ENCODE measurements at places on chromosomes 11 and 22.

DNA sequence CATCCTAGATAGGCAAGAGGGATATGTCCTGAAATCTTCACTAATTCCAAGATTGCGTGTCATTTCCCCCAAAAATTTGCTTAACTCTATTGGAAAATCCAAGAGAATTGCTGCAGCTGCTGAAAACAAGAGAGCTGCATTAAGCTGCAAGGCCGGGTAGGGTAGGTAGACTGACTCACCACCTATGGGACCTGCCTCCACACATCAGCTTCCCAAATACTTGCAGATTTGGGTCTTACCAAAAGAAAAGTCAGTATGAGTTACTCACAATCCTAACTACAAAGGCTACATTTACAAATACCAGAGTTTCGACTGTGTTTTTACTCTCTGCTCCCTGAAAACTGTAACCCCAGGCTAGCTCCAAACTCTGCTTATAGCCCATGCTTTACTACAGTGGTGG, 142.5 kb upstream of the TEAD1 start:
- no peak overlapping the region for H3K4me3 ChIP-seq
- DNase-seq: no peak

DNA sequence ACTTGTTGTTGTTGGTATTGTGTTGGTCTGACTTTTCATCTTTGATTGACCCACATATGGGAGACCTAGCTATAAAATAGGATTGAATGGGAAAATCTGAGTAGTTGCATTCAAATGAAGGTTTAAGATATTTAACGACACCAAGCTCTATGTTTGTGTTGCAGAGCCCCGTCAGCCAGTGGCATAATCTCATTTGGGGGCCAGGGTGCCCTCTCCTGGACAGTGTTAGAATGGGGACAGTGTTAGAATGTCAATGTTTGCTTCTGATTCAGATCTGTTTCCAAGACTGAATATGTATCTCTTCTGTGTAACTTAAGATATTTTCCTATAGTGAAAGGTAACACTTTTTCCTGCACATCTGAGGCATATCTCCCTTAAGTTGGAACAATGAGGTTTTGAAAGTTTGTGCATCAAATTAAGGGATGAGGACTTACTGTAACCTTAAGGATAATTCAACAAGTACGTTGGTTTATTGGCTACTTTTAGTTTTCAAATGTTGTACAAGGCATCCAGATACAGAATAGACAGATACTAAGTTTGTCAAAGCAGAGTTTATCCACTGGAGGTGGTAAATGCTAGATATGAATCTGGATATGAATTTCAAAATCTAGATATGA, 5.3 kb upstream of the OR52M1 start:
- H3K36me3 ChIP-seq: no peaks in the 10 kb centered on the region
- no peaks in the 10 kb centered on the region for H3K4me1 ChIP-seq
- H3K27ac ChIP-seq: no peak overlapping the region

GRCh38 chr11:70099578-70100279, 21.6 kb downstream of the ANO1 start:
- H3K27ac ChIP-seq: no peak overlapping the region
- H3K4me3 ChIP-seq: no peak overlapping the region
- peaks cover 19% of the 10 kb centered on the region for H3K27me3 ChIP-seq
- H3K36me3 ChIP-seq: no peaks in the 10 kb centered on the region

- H3K36me3 ChIP-seq: no peaks in the 10 kb centered on the region
- H3K27ac ChIP-seq: no peak overlapping the region
- no peak for DNase-seq
- H3K4me1 ChIP-seq: no peaks in the 10 kb centered on the region
- H3K27me3 ChIP-seq: peaks cover 66% of the 10 kb centered on the region
- no peak overlapping the region for H3K4me3 ChIP-seq
Measured at GRCh38 chr11:69928975-69929374, 109.8 kb upstream of the FGF3 start.

DNA sequence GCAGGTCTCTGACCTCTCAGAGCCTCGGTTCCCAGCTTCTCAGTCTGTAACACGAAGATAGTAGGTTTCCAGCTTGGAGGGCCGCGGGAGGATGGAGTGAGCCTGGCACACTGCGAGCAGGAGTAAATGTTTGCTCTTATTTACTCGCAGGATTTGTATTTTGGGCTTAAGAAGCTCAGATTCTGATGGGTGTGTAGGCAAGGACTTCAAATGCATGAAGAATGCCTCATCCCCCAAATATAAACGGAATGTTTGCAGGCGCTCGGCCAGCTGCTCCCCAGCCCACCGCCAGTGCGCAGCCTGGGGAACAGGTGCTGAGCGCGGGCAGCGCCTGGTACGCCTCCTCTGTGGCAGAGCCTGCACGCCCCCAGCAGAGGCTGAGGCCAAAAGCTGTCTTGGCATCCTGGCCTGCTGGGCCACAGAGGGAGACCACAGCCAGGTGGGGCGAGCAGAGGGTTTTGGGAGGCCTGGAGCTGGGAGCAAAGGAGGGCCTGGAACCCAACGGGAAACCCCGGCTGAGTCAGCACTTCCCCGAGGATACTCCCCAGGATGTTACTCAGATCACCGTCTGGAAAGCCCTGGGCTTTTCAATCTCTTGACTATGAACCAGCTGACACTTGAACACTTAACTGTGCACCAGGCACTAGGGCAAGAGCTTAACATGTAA, 9.4 kb downstream of the EHD1 start:
- peaks cover 15% of the 10 kb centered on the region for H3K36me3 ChIP-seq
- no peaks in the 10 kb centered on the region for H3K27me3 ChIP-seq
- no peak for DNase-seq
- H3K4me3 ChIP-seq: no peak overlapping the region
- peak overlapping the region; percentile 74 for H3K27ac ChIP-seq
